Right lobe of liver (tissue), 6 donors: ENCODE measurements at places on chromosomes 5 and 9. TPM values are rescaled to one million over a fixed set of nuclear protein-coding genes. Genes with fewer than 3 reads are reported as not detected.

- DNase-seq: no peak
Measured at GRCh38 chr9:129812385-129812784, 9.4 kb downstream of the TOR1B start.

DNA sequence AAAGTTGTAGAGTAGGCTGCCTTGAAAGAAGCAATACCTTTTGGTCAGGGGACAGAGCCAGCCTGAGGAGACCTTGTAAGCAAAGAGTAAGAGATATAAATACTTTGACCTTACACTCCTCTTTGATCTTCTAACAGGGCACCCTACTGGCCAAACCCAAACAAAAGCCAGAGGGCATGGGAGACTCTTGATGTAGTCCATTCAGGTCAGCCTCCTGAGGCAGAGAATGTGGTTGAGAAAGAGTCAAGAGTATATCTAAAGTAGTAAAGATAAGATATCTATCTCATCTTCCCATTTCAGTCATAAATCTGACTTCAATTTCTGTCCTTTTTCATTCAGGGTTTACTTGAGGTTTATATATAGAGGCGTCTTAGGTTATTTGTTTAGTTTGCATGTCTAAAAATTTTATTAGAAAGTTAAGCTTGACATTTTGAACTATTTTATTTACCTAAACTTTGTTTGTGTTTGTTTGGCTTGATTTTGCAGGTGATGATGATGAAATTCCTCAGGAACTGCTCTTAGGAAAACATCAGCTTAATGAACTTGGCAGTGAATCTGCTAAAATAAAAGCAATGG lies 125.7 kb downstream of the NIPBL start:
- DNase-seq: peak; percentile 33

DBH gene
- total RNA-seq: 6.8 TPM

DNA sequence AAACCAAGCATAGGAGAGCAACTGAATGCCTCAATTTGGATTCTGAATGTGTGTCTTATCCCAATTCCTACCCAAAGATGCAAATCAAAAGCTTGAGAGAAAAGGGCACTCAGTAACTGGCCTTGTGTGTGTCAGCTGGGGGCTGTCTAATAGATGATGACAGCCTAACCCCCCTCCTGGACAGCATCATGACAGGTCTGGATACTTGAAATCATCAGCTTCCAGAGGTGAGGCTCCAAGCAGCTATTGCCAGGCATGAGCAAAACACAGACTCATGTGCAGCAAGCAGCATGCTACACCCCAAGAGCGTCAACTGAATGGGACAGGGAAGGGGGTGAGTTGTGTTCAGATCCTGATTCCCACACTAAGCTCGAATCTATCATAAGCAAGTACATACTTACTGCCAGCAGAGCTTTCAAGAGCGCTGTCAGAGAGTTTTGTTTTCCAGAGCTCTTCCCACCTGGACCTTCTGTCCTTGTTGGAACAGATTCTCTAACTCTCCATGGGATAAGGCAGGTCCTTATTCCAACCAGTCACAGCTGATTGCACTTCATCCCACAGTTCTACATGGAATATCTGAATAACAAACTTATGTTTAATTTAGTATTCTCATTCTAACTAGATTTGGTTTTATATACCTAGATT lies 467.5 kb downstream of the DTWD2 start:
- DNase-seq: no peak

F12 gene
- 388 TPM for total RNA-seq

WDR38 gene
- total RNA-seq: not detected

FOXD4 gene
- not detected for total RNA-seq

POLK gene
- 11.5 TPM for total RNA-seq

DNA sequence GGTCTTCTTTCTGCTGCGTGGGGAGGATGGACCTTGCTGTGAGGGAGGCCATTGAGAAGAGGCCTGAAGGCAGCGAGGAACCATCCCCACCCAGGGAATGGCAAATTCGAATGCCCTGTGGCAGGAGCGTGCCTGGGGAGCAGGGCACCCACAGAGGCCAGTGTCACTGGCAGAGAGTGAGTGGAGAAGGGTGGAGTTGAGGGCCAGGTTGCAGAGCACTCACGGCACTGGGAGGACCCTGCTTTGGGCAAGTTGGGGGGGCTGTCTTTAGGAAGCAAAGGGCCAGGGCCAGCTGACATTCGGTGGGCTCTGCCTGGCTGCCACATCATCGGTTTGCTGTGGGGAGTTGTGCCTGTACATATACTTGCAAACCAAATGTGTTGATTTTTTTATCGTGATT lies 47.2 kb downstream of the SYK start:
- DNase-seq: no peak

- DNase-seq: no peak
Measured at GRCh38 chr5:170249355-170249754, 16.6 kb downstream of the C5orf58 start.

GRCh38 chr5:20615888-20616563 lies 628.0 kb upstream of the CDH18 start:
- DNase-seq: no peak

GRCh38 chr9:88808019-88808656 lies 183.1 kb upstream of the S1PR3 start:
- no peak for DNase-seq

GRCh38 chr5:115571441-115571878 lies 26.9 kb upstream of the FEM1C start:
- DNase-seq: no peak

NFIB gene
- 45.3 TPM for total RNA-seq

DNA sequence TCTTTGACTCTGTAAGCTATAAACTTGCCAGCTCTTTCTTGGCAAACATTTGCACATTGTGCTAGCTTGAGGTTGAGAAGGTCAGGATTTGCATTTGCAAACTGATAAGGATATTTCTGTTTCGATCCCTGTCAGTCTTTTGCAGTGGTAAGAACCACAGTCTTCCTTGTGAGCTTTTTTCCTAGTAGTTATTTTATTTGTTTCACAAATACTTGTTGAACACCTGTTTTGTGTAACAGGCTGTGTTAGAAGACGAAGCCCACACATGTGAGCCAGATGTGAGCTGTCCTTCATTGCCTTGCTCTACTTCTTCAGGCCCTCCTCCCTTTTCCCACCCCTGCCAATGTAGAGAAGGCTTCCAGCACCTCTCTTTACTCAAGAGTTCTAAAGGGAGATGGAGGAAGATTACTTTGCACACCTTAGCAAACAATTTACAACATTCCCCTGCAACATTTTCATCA lies 327.0 kb upstream of the KLF4 start:
- no peak for DNase-seq

DNA sequence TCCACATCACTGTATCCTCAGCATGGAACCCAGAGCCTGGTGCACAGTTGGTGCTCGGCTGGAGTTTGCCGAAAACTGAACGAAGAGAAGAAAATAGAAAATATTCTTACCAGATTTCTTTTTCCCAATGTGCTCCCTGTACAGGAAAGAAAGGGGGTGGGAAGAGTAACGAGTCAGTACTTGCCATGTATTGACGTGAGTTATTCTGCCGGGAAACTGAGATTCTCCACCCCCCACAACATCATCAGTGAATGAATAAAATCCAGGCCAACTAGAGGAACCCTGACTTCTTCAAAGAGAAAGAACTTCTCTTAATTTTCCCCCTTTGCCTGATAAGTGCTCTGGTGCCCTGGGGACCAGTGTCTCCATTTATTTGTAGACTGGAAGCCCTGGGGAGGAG lies 80.6 kb downstream of the SH3PXD2B start:
- no peak for DNase-seq

DNA sequence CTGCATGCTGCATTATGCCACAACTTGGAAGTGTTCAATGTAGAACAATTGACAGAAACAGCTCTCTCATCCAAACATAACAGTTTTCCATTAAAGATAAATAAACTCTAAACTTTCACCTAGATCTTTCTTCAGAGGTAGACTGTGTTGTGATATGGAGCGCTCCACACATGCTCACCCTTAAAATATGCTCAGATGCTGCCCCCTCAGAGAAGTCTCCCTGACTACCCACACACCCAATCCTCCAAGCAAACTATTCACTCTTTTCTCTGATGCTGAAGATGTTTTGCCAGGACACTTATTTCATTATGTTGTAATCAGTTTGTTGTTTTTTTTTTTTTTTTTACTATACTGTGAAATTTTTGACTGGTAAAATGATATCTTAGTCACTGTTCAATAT lies 206.6 kb upstream of the RASA1 start:
- no peak for DNase-seq

DNA sequence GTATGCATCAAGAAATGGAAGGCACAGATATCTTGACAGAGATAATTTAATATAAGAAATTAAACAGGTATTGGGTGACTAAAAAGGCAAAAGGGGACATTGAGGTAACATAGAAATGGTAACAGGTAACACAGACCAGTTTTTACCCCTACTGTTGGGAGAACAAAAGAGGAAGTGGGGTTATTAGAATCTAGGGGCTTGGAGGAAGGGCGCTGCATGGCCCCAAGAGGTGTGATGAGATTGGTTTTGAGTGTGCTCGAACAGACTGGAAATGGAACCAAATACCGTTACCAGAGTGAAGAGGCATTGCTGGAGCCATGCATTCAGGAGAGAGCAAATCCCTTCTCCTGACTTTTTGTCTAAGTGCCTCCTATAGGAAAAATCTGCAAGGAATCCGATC lies 193.9 kb downstream of the ALDH1A1 start:
- DNase-seq: no peak

DNA sequence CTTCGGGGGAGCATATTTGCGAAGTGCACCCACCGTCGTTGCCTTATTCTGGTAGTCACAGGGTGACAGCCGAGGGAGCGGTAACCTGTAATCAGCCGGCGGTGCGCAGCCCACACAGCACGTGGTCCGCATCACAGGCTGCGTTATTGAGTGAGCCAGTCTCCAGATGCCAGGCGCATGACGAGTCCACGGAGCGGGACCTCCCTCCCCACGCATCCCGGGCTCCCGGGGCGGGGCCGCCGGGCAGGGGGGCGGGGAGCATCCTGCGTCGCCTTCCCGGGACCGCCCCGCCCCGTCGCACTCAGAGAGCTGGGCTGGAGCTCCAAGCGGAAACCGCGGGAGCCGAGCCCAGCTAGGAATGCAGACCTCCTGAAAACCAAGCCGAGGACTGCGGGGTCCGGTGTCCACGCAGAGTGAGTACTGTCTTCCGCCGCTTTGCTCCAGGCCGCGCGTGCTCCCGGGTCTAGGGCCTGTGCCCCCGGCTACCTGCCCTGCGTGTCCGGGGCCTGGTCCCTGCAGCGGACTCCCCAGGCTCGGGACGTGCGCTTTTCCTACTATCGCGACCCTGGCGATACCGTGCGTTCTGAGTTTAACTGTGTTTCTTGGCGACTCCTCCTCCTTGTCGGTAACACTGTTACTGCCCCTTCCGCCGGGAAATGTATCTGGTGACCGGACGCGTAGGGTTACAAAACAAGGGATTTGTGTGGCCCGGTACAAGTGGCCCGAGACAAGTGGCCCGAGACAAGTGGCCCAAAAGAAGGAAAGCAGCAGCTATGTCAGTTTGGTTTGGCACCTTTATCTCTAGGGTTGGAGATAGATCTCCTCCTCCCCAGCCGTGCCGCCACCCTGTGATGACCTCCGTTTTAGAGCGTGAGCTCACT lies 40.6 kb downstream of the CAST start:
- DNase-seq: peak; percentile 95

- DNase-seq: no peak
Measured at GRCh38 chr5:51389577-51390463, 6.6 kb downstream of the ISL1 start.

GRCh38 chr5:163735069-163735468 lies 229.7 kb downstream of the MAT2B start:
- DNase-seq: no peak

DNA sequence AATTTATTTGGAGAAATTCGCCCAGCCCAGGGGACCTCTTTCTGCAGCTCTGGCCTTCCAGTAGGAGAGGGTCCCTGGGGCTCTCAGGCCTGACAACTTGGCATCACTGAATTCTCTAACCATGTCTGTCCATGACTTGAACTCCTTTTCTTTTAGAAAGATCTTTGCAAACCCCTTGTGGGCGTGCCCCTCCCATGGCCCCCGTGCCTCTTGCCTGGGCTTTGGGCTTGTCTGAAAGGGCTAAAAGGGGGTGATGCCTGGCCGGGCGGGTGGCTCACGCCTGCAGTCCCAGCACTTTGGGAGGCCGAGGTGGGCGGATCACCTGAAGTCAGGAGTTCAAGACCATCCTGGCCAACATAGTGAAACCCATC lies 3.2 kb upstream of the SQSTM1 start:
- no peak for DNase-seq

GRCh38 chr5:155307229-155307628 lies 293.7 kb downstream of the KIF4B start:
- no peak for DNase-seq

- DNase-seq: no peak
Measured at GRCh38 chr9:100063185-100063584, 35.6 kb downstream of the ERP44 start.

DNA sequence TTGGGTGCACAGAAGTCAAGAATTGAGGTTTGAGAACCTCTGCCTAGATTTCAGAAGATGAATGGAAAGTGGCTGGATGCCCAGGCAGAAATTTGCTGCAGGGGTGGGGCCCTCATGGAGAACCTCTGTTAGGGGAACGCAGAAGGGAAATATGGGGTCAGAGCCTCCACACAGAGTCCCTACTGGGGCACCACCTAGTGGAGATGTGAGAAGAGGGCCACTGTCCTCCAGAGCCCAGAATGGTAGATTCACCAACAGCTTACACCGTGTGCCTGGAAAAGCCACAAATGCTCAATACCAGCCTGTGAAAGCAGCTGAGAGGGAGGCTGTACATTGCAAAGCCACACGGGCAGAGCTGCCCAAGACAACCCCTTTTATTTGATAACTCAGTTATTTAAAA lies 383.5 kb downstream of the TLE4 start:
- no peak for DNase-seq

DNA sequence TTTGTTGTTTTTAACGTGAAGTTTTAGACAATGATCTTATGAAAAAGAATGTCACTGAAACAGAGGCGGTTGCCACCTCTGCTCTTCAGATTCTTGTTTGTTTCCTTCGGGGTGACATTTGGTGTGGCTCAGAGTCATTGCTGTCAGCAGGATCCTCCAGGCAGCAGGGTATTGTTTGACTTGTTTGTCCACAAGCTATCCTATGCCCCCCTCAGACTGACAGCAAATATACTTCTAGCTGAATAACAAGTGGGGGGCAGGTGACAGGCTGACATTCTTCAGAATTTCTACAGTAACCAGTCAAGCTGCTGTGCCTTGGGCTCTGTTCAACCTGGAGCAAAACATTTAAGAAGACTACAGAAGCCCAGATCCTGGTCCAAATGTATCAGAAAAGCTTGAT lies 383.3 kb downstream of the YTHDC2 start:
- no peak for DNase-seq

DNA sequence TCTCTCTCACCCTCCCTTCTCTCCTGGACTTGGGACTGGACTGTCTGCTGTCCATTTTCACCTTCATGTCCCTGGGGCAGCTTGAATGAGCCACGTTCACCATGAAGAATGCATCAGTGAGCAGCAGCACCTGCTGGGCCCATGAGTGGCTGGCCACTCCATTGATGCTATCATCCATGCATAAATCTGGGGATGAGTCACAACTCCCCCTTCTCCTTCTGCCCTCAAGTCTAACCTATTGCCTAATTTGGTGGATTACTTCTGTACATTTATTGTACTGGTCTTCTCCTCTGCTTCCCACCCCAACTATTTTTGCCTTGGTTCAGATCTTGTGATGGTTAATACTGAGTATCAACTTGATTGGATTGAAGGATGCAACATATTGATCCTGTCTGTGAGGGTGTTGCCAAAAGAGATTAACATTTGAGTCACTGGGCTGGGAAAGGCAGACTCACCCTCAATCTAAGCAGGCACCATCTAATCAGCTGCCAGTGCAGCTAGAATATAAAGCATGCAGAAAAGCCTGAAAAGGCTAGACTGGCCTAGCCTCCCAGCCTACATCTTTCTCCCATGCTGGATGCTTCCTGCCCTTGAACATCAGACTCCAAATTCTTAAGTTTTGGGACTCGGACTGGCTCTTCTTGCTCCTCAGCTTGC lies 46.7 kb downstream of the GDNF start:
- DNase-seq: no peak

- no peak for DNase-seq
Measured at GRCh38 chr5:144205141-144205551, 34.5 kb downstream of the KCTD16 start.
